Uterine smooth muscle cell (primary cell): ENCODE measurements at places on chromosomes 11 and 22. TPM values are rescaled to one million over a fixed set of nuclear protein-coding genes. Genes with fewer than 3 reads are reported as not detected.

The CD44 gene
- total RNA-seq, result 366 and 419 TPM in 2 replicates

The NRIP3 gene
- total RNA-seq, result 37.9 and 90.8 TPM in 2 replicates

The CLMP gene
- 103 and 152 TPM in 2 replicates for total RNA-seq

The SAA2 gene
- total RNA-seq, result not detected in 2 replicates

The NADSYN1 gene
- 58.3 and 106 TPM in 2 replicates for total RNA-seq

The NPAS4 gene
- not detected in 2 replicates for total RNA-seq

The LRFN4 gene
- total RNA-seq, result 23.6 TPM in 2 replicates

The TBX1 gene
- total RNA-seq, result 0.12 TPM in 1 of 2 replicates, not detected in the other
